ENCODE measurements at places on chromosomes 1 and 21. TPM values are rescaled to one million over a fixed set of nuclear protein-coding genes. Genes with fewer than 3 reads are reported as not detected.

CFAP107 gene
- not detected for total RNA-seq

DIO1 gene
- total RNA-seq = not detected

TNFRSF25 gene
- 25.9 TPM for total RNA-seq

MATN1 gene
- not detected for total RNA-seq

CLCA4 gene
- not detected for total RNA-seq

TTC22 gene
- 0.29 TPM for total RNA-seq

DNAJC8 gene
- total RNA-seq = 144 TPM

OR2T35 gene
- not detected for total RNA-seq

IVL gene
- not detected for total RNA-seq

SLC37A1 gene
- 44.2 TPM for total RNA-seq

IL10RB gene
- 4.1 TPM for total RNA-seq

NBPF11 gene
- total RNA-seq = 21.1 TPM

HSF2BP gene
- 1.7 TPM for total RNA-seq

UTS2 gene
- not detected for total RNA-seq

ZNF648 gene
- not detected for total RNA-seq

HSD17B7 gene
- total RNA-seq = 30.0 TPM

CLCA1 gene
- 0.12 TPM for total RNA-seq

DEPDC1 gene
- 22.4 TPM for total RNA-seq

ENAH gene
- total RNA-seq = 287 TPM

SPATA1 gene
- total RNA-seq = 0.55 TPM

CYP4Z1 gene
- total RNA-seq = 0.31 TPM

GJA9 gene
- not detected for total RNA-seq

HSPB7 gene
- not detected for total RNA-seq

LEPR gene
- total RNA-seq = 7.2 TPM

MLLT11 gene
- total RNA-seq = 18.7 TPM

ENTREP3 gene
- total RNA-seq = 71.2 TPM

LINGO4 gene
- not detected for total RNA-seq

SUSD4 gene
- 0.53 TPM for total RNA-seq

CRYAA gene
- total RNA-seq = not detected

PAPPA2 gene
- total RNA-seq = 1.6 TPM

CLDN19 gene
- total RNA-seq = 28.3 TPM

KCNJ15 gene
- total RNA-seq = not detected

TRIM67 gene
- total RNA-seq = not detected

C1orf226 gene
- total RNA-seq = 6.7 TPM

SELENBP1 gene
- total RNA-seq = 35.4 TPM

SERPINC1 gene
- not detected for total RNA-seq

EXO1 gene
- 10.0 TPM for total RNA-seq

C4BPA gene
- total RNA-seq = not detected

NTMT2 gene
- total RNA-seq = not detected

ZFP69 gene
- 6.3 TPM for total RNA-seq
